ENCODE measurements at places on chromosomes 11 and 22.

DNA sequence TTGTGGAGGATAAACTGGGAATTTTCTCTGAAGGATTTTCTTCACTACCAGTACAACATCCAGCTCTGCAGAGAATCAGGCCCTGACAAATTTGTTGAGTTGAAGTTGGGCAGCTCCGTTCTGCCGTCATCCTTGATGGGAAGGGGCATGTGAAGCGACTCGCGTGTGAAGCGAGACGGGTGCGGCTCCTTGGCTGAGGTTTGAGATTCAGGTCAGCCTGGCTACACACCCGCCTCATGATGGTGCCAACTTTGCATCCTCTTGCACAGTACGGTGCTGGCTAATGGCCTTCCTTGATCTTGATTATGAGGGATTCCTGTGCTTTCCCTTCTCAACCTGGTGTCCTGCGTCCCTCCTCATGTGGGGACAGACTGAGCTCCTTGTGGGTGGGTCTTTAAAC is 19.7 kb upstream of the CDC42EP2 start:
- DNase-seq = no peak

GRCh38 chr22:39349967-39350726 is at the start of gene SYNGR1:
Gene SYNGR1, plus strand, starts transcription at chr22:39349991. Its CDS starts 20 bp downstream, at chr22:39350011.
- DNase-seq = no peak

GRCh38 chr11:93403930-93404329 is 73.4 kb downstream of the DEUP1 start:
- no peak for DNase-seq

- no peak for DNase-seq
Observed at GRCh38 chr11:74462631-74463030, 4.7 kb downstream of the KCNE3 start.

GRCh38 chr11:12155696-12156095 is 45.3 kb downstream of the MICAL2 start:
- no peak for DNase-seq

GRCh38 chr11:9143721-9144120 is 52.3 kb upstream of the SCUBE2 start:
- no peak for DNase-seq

DNA sequence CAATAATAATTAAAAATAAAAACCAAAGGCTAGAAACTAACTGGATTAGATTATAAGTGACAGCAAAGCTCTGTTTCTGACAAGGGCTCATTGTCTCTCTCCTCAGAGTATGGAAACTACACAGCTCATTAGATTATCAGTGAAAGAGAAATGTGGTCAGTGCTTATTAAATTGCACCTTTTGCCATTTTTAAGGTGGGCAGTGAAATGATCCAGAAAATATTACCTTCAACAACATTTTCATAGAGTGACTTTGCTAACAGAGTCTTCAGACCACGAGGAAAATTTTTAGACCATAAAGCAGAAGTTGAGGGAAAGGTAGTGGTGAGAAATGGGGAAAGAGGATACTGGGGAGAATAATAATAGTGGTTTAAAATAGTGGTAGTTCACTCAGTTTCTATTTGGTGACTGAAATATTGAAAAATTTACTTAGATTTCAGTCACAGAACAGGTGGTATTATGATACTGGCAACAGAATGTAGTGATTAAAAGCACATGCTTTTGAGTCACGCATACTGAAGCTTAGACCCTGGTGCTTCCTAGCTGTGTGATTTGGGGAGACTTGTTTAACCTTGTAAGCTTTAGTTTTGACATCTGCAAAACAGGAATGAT is 684.0 kb upstream of the CCDC90B start:
- no peak for DNase-seq

DNA sequence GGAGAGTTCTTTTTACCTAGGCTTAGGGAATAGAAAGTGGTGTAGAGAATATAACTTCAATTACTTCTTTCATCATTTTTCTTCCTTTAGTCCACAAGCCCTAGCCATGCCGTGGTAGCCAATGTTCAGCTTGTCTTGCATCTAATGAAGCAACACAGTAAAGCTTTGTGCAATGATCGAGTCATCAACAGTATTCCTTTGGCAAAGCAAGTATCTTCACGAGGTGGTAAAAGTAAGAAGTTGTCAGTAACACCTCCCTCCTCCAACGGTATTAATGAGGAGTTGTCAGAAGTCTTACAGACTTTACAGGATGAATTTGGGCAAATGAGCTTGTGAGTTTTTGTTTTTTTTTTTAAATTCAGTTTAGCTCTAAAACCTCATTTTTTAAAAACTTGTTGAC is 37.4 kb downstream of the CEP57 start:
- DNase-seq = no peak

GRCh38 chr11:68524213-68524612 is 63.7 kb downstream of the PPP6R3 start:
- DNase-seq = no peak

DNA sequence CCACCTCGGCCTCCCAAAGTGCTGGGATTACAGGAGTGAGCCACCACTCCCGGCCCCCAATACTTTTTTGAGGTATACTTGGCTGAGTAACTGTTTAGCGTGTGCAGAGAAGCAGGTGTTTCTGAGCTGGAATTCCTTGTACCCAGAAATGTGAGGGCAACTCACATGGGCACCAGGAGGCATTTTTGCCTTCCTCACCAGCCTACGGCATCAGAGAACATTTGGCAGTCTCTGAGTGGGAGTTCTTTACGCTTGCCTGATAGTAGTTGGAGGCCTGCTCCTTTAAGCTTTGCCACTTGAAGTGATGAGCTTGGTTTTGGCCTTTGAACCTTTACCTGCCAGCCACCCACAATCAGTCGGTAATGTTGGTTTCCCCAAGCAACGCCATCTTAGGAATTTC is 9.2 kb downstream of the PARVB start:
- no peak for DNase-seq

DNA sequence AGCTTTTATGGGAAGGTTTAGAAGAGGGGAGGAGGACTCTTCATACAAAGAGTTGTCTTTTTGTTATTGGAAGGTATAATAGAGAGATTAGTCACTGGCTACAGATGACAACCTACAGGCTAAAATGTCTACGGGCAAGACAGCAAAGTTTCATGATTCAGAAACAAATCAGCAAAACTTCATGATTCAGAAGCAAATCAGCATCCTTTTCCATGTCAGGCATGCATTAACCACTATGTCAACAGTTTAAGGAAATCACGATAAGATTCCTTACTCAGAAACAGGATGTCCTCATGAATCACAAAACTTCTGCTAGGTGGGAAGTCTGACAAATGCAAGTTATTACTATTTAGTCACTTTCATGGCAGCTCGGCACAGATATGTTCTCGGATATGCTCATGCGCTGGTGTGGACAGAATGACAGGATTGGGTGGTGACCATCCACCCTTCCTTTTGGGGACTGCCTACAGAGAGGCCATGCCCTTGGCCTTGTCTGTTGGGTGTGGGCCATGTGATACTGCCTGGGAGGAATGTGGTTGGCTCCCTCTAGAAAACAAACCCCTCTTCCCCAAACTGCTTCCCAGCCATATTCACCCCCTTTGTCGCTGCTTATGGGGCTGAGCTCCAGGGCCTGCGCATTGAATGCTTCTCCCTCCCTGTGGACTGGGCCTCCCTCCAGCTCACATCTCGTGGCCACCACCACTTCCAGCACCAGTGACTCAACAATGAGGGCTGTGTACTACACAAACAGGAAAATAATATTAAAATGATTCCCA is 10.1 kb downstream of the C11orf91 start:
- no peak for DNase-seq

GRCh38 chr11:116071241-116071640 is 567.0 kb upstream of the CADM1 start:
- DNase-seq = no peak

DNA sequence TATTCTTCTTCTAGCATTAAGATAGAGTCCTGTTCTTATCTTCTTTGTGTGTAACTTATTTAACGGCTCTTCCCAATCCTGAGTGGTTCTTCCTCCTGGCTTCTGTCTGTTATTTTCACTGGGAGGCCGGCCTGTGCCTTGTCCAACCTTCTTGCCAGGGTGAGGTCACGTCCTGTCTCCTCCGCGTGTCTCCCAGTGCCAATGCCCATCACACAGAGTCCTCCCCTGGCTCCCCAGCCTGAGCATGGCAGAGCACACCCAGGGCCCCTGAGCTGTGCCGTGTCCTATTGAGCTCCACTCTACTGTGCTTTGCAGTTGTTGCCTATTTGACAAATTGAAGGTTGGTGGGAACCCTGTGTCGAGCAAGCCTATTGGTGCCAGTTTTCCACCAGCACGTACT is 487.3 kb downstream of the BRD1 start:
- DNase-seq = no peak

GRCh38 chr11:11177156-11177808 is 175.8 kb downstream of the CSNK2A3 start:
- DNase-seq = no peak

DNA sequence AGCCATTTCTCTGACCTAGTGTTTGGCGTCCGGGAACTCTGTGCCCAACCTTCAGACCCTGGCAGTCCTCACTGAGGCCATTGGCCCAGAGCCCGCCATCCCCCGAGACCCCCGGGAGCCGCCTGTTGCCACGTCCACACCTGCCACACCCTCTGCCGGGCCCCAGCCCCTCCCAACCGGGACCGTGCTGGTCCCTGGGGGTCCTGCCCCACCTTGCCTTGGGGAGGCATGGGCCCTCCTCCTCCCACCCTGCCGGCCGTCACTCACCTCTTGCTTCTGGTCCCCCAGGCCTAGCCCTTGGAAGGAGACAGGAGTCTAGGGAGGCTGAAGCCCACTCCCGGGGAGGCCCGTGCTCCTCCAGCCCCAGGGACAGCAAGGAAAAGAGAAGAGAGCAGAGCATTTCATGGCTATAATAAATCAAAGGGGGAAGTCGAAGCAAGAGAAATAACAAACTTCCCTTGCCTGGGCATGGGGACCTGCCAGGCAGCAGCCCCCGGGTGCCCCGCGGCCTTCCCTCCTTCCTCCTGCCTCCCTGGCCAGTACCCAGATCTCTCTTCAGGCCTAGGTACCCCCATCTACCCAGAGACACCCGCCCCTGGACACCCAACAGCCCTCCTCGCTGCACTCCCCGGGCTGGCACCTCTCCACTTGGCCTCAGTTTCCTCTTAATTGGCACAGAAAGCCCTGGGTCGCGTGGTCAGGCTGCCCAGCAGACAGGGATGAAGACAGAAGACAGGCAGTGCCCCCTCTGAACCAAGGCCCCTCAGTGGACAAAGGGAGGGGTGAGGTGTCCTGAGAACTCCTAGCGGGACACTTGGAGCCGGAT is 13.0 kb upstream of the SLC39A13 start:
- DNase-seq = no peak

DNA sequence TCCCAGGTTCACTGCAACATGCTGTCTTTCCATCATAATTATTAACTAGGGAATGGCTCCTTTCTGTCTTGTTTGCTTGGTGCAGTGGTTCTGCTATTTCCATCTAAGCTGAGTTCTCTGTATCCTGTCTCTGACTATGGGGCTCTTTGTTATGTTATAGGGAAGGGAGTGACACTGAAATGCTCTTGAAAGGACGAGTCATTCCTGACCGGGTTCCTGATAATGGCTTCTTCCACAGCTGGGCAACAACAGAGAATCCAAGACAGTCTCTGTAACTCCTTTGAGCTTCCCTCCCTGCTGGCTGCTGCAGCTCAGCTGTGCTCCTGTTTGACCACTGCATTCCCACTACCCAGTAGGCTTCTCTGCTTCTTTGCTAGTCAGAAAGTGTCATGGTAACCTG is 24.1 kb downstream of the OR2AT4 start:
- no peak for DNase-seq

- no peak for DNase-seq
Observed at GRCh38 chr22:44764974-44765373, 12.6 kb downstream of the ARHGAP8 start.

GRCh38 chr11:86209806-86210657 is 34.5 kb upstream of the EED start:
- DNase-seq = no peak

- no peak for DNase-seq
Observed at GRCh38 chr22:32859743-32860142, 58.2 kb downstream of the TIMP3 start.

DNA sequence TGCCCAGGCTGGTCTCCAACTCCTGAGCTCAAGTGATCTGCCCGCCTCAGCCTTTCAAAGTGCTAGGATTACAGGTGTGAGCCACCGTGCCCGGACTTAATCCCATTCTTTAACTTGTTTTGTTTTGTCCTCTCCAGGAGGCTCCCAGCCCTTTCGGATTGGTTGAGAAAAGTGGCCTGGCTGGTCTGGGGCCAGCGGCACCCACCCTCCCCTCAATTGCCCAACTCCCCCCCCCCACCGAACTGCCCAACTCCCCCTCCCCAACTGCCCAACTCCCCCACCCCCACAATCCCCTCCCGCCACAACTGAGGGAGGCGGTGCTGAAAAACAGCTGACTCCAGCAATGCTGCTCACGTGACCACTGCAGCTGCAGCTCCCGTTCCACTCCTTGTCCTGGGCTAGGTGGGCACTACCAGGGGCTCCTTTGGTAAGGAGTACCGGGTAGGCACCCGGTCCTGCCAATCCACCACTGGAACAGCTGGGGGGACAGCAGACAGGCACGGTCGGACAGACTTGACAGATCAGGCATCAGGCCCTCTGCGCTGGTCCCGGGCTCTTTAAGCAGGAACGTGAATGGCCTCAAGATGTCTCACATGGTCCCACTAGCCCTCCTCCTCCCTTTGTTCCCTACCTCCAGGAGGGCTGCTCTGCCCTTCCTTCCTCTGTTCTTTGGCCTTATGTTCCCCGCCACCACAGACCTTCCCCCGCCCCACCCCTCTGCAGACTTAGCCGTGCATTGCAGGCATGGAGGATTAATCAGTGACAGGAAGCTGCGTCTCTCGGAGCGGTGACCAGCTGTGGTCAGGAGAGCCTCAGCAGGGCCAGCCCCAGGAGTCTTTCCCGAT is at the start of gene TCN2:
Gene TCN2 (plus strand): TSS at position 720 of the 845 bp plus-strand sequence. CDS start 158 bp downstream, outside the sequence.
- no peak for DNase-seq

- no peak for DNase-seq
Observed at GRCh38 chr22:39592081-39593065, 21.8 kb downstream of the CACNA1I start.

DNA sequence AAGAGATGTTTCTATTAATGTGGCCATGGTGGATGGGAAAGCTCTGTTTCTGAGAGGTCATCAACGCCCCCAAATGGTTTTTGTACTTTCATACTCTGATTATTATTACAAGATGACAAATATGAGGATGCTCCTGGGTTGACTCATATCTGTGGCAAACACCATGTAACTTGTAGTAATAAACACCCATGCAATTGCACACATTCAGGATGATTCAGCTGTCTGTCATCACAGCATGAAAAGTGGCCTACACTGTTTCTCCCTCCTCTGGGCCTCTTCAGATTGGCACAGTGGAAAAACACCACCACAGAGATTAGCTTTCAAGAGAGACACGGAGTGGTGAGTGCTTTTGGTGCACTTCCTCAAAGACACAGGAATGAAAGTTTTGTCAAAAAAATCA is 85.4 kb downstream of the MTNR1B start:
- DNase-seq = no peak

GRCh38 chr22:44143105-44143474 is 37.6 kb upstream of the PARVG start:
- no peak for DNase-seq

GRCh38 chr11:119754656-119755355 is 25.8 kb upstream of the NECTIN1 start:
- DNase-seq = no peak

- no peak for DNase-seq
Observed at GRCh38 chr11:102940714-102941588, 14.6 kb downstream of the MMP13 start.
